Kidney (tissue), 22 donors: ENCODE measurements at places on chromosomes 3 and 15. TPM values are rescaled to one million over a fixed set of nuclear protein-coding genes. Genes with fewer than 3 reads are reported as not detected.

The PPP1R14D gene
- not detected for total RNA-seq

The FAM227B gene
- total RNA-seq = 11.7 TPM

The MYZAP gene
- 3.3 TPM for total RNA-seq

The ALDH1A2 gene
- total RNA-seq = 113 TPM

The TM4SF1 gene
- total RNA-seq = 173 TPM

DNA sequence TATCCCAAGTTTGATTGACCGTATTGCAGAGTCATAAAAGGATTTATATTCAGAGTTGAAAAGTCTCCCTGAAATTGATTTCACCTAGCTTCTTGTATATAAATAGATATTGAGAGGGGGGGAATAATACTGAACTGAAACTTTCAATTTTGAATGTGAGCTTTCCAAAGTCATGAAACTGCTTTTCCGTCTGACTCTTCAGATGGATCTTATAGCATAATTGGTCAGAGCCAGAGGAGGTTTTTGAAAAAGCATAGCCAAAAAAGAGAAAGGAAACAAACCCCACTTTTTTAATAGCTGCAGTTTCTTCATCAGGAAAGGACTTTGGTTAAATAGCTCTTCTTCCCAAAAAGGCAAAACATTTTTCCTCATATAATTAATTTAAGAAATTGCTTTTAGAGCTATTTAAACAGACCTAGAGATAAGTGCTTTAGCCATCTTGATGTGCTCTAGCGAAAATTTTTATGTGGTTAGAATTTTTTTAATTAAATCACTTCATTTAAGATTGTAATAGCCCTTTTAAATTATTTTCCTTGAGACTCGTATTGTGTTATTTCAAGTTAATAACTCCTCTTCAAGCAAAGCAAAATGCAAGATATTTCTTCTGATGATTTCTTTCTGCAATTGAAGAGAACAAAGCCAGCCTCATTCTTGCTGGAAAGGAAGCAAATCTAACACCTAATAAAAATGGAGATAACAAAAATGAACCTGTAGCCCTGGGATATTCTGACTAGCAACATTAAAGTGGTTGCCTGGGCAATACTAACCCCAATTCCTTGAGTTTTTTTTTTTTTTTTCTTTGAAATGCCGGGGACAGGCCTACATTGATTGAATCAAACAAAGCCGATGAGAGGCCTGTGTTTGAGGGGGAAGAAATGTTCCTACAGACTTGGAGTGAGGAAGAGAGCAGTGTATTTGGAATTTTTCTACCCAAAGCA, 173.6 kb downstream of the PTPRG start:
- H3K27ac ChIP-seq = no peak overlapping the region
- no peaks in the 10 kb centered on the region for H3K27me3 ChIP-seq
- H3K36me3 ChIP-seq = no peaks in the 10 kb centered on the region
- DNase-seq = no peak
- H3K4me1 ChIP-seq = peaks cover 2% of the 10 kb centered on the region

DNA sequence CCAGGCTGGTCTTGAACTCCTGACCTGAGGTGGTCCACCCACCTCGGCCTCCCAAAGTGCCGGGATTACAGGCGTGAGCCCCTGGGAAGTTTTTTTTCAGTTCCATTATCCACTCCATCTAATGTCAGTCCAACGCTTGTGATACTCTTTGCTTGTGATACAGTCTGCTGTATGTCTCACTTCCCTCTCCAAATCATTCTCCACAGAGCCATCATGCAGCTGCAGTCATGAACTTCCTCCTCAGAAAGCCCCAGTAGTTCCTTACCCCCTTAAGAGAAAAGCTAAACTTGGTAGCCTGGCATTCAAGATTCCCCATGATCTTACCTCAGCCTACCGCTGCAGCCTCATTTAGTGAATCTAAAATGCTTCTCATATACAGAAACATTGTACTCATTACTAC, 2.3 kb downstream of the ARPC4 start:
- DNase-seq = no peak
- peaks cover 19% of the 10 kb centered on the region for H3K4me1 ChIP-seq
- peaks cover 22% of the 10 kb centered on the region for H3K36me3 ChIP-seq
- no peaks in the 10 kb centered on the region for H3K27me3 ChIP-seq
- no peak overlapping the region for H3K27ac ChIP-seq
- H3K4me3 ChIP-seq = no peak overlapping the region

DNA sequence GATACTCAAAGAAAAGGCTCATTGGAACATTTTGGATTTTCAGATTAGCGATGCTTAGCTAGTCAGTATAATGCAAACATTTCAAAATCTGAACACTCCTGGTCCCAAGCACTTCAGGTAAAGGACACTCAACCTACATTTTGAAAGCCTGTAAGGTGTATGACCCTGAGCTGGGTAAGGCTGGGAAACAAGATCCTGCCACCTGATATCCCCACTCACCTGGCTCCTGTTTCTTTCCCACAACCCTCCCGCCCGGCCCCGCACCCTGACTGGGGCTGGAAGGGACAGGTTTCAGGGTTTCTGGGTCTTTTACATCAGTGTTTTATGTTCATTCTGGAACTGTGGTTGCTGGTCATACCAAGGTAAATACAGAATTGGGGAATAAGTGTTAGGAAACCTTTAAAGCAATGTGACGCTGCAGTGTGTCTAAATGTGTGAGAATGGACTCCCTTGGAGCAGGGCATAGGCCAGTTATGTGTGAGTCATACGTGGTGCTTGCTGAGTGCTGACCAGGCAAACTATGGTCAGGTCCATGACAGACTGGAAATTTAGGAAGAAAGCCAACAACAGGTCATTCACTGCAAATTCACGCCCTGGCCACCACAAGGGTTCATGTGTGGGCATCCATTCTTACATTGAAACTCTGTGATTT, 22.9 kb downstream of the CTXND1 start:
- no peak overlapping the region for H3K27ac ChIP-seq
- no peak for DNase-seq
- no peaks in the 10 kb centered on the region for H3K4me1 ChIP-seq
- no peaks in the 10 kb centered on the region for H3K27me3 ChIP-seq

DNA sequence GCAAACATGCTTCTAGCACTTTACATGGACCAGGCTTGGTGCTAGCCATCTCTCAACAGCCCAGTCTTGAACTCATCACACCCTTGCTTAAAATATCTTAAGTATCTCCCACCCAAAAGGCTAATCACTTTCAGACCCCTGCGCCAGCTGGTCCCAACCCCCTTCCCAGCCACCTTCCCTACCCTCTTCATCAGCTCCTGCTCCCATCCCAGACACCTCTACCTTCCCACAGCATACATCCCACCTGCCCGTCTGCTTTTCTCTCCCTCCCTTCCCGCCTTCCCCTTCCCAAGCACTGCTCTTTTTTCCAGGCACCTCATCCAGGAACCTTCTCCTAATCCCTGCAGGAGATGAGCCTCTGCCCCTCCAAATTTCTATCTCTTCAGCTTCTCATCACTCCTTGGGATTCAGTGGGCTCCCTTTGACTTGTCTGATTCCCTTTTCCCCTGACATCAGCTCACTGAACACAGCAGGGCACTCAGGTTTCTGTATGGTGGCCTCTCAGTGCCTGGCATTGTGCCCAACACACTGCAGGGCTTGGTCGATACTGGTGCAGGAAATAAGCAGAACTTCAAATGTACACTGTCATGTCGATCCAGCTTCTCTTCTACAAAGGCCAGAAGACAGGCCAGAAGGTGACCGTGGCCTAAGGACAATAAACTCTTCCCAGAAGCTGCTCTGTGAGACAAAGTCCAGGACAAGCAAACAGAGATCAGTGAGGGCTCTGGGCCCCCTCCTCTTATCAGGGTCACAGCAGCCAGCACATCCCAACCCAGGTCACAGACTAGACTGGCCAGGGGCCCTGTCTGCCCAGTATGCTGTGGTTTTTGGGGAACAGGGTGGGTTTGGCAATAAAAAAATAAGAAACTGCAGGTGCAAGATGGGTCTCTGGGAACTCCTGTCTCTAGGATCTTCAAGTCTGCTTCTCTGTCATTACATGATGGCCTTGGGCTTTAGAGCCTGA, 2.2 kb upstream of the ITIH1 start:
- no peaks in the 10 kb centered on the region for H3K4me1 ChIP-seq
- no peak overlapping the region for H3K27ac ChIP-seq
- no peak overlapping the region for H3K4me3 ChIP-seq
- no peak for DNase-seq

GRCh38 chr3:83002869-83003445, 1241.5 kb upstream of the GBE1 start:
- H3K36me3 ChIP-seq = no peaks in the 10 kb centered on the region
- H3K4me3 ChIP-seq = no peak overlapping the region
- no peaks in the 10 kb centered on the region for H3K4me1 ChIP-seq
- no peak for DNase-seq
- no peaks in the 10 kb centered on the region for H3K27me3 ChIP-seq

DNA sequence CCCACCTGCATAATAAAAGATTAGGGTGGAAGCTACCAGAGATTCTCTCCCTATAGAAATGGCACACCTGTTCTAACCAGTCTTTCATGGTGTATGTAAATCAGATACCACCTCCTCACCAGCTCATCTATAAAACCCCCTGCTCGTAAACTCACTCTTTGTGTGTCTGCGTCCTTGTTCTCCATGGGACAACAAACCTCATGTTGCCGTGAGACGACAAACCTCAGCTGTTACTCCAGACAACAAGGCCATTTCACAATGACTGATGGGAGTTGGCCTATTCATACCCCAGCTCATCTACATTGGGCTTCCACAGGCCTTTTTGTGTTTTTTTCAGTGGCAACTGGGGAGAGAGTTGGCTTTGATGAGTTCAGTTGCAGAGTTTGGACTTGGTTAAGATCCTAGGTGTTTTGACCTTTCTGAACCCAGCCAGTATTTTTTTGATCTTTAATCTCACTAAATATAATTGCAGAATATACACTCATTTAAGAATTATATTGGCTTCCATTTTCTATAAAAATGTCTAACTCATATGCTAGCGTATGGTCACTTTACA, 96.6 kb upstream of the LRIG1 start:
- H3K27me3 ChIP-seq = no peaks in the 10 kb centered on the region
- DNase-seq = no peak
- no peak overlapping the region for H3K4me3 ChIP-seq
- H3K36me3 ChIP-seq = no peaks in the 10 kb centered on the region
- H3K4me1 ChIP-seq = no peaks in the 10 kb centered on the region

GRCh38 chr15:100696452-100696851, 94.1 kb downstream of the ASB7 start:
- no peaks in the 10 kb centered on the region for H3K4me1 ChIP-seq
- no peak overlapping the region for H3K27ac ChIP-seq
- no peaks in the 10 kb centered on the region for H3K27me3 ChIP-seq
- DNase-seq = no peak
- no peaks in the 10 kb centered on the region for H3K36me3 ChIP-seq

GRCh38 chr3:173402656-173403055, 5.1 kb downstream of the NLGN1 start:
- no peak overlapping the region for H3K4me3 ChIP-seq
- no peak overlapping the region for H3K27ac ChIP-seq
- no peak for DNase-seq

DNA sequence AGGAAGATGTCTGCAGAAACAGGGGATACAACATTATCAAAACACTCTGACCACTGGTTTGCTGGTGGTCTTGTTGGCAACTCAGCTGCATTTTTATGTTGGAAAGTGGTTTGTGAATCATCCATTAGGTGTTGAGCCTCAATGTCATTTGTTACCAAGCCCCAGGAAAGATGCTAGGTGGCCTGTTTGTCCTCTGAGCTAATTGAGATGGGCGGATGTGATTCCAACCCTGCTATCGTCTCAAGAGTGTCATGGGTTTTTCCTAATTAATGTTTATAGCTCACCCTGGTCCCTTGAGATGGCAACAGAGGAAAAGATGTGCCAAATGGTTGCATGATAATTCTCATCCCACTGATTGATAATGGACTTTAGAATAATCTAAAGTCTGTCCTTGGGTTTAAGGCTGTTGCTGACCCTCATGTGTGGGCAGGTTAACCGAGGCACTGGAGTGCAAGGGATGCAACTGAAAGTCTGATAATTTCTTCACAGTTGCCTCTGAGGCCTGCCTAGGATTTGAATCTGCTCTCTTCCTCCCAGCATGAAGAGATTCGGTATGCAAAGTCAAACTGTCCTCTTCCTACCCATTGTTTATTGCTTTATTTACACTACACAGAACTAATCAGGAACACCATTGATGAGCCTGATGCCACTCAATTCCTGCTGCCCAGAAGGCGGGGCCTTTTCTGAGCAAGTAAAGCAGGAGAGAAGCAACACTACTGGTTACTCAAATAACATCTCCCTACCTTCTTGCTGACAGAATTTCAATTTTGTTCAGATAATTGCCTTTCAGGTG, 166.2 kb upstream of the TBC1D5 start:
- no peaks in the 10 kb centered on the region for H3K4me1 ChIP-seq
- DNase-seq = no peak
- no peak overlapping the region for H3K27ac ChIP-seq

- H3K36me3 ChIP-seq = no peaks in the 10 kb centered on the region
- peak overlapping the region; percentile 97 for H3K27ac ChIP-seq
- no peaks in the 10 kb centered on the region for H3K27me3 ChIP-seq
- H3K4me1 ChIP-seq = no peaks in the 10 kb centered on the region
- DNase-seq = no peak
Measured at GRCh38 chr15:75454471-75455378, 3.2 kb upstream of the SIN3A start.

DNA sequence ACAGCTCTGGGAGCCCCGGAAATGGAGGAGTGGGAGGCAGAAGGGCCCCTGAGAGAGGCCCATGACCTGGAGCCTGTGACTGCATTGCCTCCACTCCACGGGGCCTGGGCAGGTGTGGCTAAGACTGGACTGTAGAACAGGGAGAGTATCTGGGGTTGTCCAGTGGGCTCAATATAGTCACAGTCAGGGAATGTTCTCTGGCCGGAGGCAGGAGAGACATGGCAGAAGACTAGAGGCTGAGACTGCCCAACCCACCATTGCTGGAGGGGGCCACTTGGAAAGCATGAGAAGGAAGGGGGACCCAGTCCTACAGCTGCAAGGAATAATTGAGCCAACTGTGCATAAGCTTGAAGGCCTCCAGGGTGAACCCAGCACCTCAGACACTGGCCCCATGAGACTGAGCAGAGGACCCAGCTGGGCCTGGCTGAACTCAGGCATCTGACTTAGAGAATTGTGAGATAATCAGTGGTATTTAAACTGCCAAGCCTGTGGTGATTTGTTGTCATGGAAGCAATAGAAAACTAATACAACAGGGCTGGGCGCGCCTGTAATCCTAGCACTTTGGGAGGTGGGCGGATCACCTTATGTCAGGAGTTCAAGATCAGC, 33.1 kb downstream of the NIPA2 start:
- no peak overlapping the region for H3K27ac ChIP-seq
- no peaks in the 10 kb centered on the region for H3K27me3 ChIP-seq
- no peaks in the 10 kb centered on the region for H3K4me1 ChIP-seq
- H3K4me3 ChIP-seq = no peak overlapping the region

DNA sequence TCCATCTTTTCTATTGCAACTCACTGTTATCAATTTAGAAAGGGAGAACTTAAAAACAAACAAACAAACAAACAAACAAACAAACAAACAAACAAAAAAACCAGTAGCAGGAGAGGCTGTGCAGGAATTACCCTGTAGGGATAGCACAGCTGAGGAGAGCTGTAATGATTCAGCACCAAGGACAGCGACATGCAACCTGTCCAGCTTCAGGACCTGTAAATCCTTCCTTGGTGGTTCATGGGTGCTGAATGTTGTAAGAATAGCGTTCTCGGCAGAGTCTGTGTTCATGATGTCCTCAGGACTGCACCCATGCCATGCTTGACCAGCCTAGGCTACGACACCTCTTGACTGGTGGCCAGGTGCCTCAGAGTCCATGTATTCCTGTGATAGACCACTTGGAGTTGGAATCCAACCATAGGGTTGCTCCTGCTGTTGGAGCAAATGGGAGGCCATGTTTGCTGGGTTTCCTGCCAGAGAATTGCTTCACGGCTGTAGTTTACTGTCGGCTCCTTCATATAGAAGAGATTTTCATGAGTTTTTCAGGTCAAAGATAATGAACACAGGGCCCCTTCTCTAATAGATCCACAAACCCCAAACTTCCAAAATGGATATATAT, 65.9 kb downstream of the CACNA2D3 start:
- no peaks in the 10 kb centered on the region for H3K4me1 ChIP-seq
- no peaks in the 10 kb centered on the region for H3K36me3 ChIP-seq
- no peak overlapping the region for H3K27ac ChIP-seq
- H3K27me3 ChIP-seq = no peaks in the 10 kb centered on the region
